A673 (cell line): ENCODE measurements at places on chromosomes 1 and 21.

DNA sequence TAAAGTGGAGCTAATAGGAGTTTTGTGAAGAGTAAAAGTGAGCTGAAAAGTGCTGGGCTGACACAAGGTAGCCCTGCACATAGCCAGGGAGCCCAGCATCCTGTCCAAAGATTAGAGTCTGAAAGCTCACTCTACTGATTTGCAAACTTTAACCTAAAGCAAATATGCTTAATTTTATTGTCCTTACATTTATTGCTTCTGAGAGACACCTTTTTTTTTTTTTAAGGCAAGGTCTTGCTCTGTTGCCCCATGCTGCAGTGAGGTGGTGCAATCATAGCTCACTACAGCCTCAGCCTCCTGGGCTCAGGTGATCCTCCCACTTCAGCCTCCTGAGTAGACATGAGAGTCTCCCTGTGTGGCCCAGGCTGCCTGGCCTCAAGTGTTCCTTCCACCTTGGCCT lies 16.5 kb downstream of the MGST3 start:
- no peak for DNase-seq
- H3K4me1 ChIP-seq, result peaks cover 7% of the 10 kb centered on the region
- no peak overlapping the region for H3K4me3 ChIP-seq
- no peak overlapping the region for H3K27ac ChIP-seq

DNA sequence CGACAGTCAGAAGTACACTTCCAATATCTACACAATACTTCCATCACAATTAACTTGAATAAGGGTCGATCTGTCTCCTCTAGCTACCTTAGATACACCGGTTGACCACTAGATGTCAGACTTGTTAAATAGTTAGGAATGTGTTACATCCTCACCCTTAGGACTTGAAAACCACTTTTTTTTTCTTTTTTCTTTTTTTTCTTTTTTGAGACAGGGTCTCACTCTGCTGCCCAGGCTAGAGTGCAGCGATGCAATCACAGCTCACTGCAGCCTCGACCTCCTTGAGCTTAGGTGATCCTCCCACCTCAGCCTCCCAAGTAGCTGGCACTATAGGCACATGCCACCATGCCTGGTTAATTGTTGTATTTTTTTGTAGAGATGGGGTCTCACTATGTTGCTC lies 120.4 kb upstream of the GREM2 start:
- no peak overlapping the region for H3K27ac ChIP-seq
- peak; percentile 51 for DNase-seq
- H3K36me3 ChIP-seq, result no peaks in the 10 kb centered on the region
- H3K27me3 ChIP-seq, result no peaks in the 10 kb centered on the region
- no peak overlapping the region for H3K4me3 ChIP-seq

GRCh38 chr1:54325703-54326461 lies 80.3 kb downstream of the SSBP3 start:
- H3K36me3 ChIP-seq, result no peaks in the 10 kb centered on the region
- no peak for DNase-seq
- peaks cover 40% of the 10 kb centered on the region for H3K4me1 ChIP-seq
- H3K27ac ChIP-seq, result no peak overlapping the region
- no peaks in the 10 kb centered on the region for H3K27me3 ChIP-seq

GRCh38 chr1:211591980-211592493 lies 13.1 kb upstream of the SLC30A1 start:
- H3K27me3 ChIP-seq, result no peaks in the 10 kb centered on the region
- H3K36me3 ChIP-seq, result no peaks in the 10 kb centered on the region
- H3K27ac ChIP-seq, result no peak overlapping the region
- H3K4me1 ChIP-seq, result peaks cover 3% of the 10 kb centered on the region
- no peak overlapping the region for H3K4me3 ChIP-seq
- peak; percentile 80 for DNase-seq

GRCh38 chr1:165635823-165636222 lies 4.8 kb downstream of the MGST3 start:
- DNase-seq, result no peak
- peaks cover 43% of the 10 kb centered on the region for H3K4me1 ChIP-seq
- H3K27ac ChIP-seq, result no peak overlapping the region

- no peak overlapping the region for H3K4me3 ChIP-seq
- H3K27ac ChIP-seq, result no peak overlapping the region
- H3K36me3 ChIP-seq, result no peaks in the 10 kb centered on the region
- H3K4me1 ChIP-seq, result no peaks in the 10 kb centered on the region
Measured at GRCh38 chr1:10575616-10576015, 100.9 kb downstream of the PEX14 start.
